GM20000 (cell line): ENCODE measurements at places on chromosomes 2 and 18.

GRCh38 chr2:171393487-171393886, 40.3 kb downstream of the METTL8 start:
- no peak for DNase-seq

- no peak for DNase-seq
Measured at GRCh38 chr2:195031411-195031810, 625.6 kb upstream of the SLC39A10 start.

GRCh38 chr2:69306393-69306821, 80.6 kb downstream of the GFPT1 start:
- no peak for DNase-seq

- no peak for DNase-seq
Measured at GRCh38 chr2:25285265-25286024, 56.3 kb downstream of the DNMT3A start.

DNA sequence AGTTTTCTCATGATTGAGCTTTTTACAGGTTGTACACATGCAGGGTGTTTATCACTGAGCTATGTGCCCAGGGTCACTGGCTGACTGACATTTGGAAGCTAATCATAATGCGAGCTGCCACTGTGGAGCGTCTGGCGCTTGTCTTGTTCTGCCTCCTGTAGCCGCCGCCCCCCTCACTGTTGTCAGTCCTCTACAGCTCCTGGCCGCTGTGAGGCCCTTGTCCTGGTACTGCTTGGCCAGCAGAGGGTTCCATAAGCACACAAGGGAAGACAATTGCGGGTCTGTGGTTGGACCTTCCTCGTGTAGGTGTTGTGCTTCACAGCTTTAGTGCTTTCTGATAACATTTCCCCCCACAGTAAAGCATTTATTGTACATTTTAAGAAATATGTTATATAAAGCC, 105.6 kb upstream of the LDLRAD4 start:
- no peak for DNase-seq

DNA sequence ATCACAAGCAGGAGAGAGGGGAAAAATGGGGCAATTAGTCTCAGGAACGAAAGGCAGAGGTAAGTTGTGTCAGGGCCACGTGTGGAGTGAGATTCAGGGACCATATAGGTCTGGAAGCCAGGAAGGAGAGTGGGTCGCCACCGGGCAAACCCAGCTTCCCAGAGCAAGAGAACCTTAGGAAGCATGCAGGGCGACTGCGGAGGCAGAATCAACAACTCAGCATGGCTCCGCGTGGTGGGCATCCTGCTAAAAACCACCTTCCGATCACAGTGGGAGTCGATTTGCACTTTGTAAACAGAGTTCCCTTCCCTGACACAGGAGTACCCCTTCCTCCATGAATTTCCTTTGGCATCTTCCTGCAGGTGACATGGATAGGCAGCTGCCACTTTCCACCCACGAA, 114.6 kb downstream of the TTC32 start:
- DNase-seq, result no peak

DNA sequence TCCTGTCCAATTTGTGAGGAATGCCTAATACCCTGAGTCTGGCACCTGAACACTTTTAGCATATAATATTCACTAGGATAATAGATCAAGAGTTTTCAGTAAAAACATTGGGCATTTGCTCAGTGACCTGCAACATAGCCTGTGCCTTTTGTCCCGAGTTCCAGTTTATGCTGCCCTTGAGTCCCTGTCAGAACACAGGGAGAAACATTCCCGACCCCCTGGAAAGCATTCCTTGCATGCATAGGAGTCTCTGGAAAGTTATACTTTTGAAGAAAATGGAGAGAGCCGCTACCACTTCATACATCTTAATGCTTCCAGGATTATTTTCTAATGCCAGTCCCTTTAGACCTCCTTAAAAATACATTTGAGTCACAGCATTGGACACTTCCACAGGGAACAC, 107.3 kb downstream of the PLCL1 start:
- DNase-seq, result no peak

DNA sequence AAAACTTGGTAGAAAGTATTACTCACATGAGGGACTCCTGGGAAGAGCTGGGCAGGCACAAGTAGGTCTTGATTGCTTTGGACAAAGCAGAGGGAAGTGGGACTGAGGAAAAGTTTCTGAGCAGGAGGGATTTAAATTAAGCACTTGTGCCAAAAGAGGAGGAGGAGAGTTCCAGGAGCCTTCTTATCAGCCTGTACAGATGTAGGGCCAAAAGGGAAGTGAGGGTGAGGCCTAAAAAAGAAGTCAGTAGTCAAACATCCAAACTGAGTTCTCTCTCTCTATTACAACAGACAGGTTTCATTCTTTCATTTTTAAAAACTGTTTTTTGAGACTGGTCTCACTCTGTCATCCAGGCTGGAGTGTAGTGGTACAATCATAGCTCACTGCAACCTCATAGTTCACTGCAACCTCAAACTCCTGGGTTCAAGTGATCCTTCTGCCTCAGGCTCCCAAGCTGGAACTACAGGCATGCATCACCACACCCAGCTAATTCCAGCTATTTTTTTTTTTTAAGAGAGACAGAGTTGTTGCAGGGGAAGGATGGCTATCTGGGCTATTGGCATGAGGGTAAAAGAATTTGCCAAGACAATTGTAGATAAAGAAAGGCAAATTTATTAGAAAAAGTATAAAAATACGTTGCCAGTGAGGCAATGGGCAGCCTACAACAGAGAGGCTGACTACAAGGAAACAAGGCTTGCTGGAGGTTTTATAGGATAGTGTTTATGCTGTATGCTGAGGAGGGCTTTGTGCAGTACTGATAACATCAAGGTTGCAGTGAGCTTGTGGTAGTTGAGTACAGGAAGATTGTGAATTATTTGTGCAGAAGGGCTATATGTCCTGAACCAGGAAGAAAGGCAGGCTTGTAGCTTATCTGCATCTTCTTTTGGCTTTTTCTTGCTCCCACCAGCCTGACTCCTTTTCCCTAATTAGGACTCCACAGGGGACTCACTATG, 29.0 kb downstream of the CFAP210 start:
- no peak for DNase-seq

- no peak for DNase-seq
Measured at GRCh38 chr2:134582547-134582899, 136.3 kb downstream of the TMEM163 start.

DNA sequence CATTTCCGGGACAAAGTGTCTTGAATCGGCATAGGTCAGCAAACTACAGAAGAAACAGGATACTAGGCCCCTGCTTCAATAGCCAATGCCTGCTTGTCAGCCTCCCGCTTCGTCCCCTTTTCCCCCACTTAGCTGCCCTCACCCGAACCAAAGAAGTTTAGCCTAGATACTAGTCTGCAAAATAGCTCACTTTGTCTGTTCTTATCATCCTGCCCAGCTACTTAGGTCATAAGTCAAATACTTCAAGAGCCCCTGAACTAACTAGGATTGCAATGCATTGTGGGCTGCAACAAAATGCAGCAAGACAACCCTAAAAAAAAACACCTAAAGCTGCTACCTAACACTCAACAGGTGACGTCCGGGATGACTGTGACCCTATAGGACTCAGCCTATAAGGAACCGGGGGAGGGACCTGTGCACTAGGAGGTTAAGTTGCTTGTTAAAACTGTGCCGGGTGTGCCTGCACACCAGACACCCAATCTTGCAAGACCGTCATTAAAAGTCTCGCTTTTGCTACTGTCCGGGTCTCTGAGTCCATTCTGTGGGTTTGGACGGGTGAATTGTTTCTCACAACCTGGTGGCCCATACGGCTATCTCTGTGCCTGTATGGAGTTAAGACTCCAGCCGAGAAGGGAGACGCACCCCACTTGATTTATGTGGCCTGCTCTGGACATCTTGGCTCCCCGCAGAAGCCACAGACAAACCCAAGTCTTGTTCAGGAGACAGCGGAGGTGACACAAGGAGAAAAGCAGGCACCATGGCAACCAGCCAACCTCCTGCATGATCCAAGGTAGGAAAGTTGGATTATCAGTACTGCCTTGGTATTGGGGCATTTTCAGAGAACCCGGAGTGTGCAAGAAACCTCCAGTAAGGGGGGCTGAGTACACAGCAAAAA, 105.9 kb downstream of the HIBCH start:
- no peak for DNase-seq

DNA sequence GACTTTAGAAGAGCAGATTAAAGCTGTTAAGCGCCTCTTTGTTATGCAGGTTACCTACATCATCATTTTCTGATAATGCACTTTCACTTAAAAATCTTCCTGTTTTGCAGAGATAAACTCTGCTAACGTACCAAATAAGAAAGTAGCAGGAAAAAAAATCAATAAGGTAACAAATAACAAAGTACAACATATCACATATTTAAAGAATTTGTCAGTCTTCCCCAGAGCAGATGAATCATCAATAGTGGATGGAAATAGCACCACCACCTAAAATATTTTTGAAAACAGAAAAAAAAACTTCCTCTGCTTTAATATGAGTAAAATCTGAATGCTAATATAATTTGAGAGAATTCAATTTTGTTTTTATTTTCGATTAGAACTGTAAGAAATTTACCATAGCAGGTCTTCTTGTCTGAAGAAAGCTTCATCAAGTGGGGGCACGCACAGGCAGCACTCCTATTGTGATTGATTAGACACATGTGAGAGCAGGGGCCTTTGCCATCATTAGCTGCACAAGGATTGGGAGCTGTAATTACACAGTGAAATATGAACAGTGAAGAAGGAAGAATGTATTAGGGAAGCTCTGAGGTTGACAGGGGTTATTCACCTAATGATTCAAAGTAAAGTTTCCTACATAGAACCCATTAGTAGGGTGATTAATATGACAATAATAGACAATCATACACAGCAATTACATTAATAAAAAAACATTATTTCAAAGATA, 1279.4 kb downstream of the LRP1B start:
- DNase-seq, result no peak

DNA sequence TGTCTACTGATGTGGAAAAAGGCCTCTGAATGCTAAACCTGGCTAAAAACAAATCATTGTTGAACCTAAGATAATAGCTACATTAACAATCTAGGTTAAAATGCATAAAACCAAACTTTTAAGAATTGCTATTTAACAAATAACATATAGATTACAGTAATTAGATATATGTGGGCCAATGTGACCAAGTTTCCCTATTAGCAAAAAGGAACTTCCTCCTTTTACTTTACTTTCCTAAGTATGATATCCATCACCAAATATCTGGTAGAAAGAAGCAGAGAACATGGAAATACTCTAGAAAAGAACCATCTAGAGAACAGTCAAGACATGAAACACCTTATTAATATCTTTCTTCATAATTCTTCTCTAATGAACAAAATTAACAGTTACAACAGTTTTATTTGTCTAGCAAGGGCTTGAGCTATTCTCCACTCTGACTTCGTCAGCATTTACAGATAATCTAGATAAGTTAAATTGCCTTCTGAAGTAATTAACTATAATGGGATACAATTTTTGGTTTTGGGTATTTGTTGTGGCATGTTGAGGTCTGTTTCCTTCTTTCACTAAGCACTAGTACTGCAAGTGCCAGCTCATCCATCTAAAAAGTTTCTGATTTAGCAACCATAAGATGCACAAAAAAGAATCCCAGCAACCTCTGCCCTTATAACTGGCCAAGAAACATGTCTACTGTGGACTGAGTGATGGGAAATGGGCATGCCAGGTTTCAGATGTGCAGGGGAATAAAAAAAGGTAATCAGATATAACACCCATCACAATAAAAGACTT, 53.3 kb downstream of the MEMO1 start:
- DNase-seq, result no peak

- DNase-seq, result no peak
Measured at GRCh38 chr18:10258836-10259474, 195.5 kb upstream of the APCDD1 start.

- DNase-seq, result no peak
Measured at GRCh38 chr2:200794143-200794542, 17.6 kb upstream of the BZW1 start.

- DNase-seq, result no peak
Measured at GRCh38 chr2:45978302-45978859, 318.8 kb upstream of the EPAS1 start.
